Caki2 (cell line): ENCODE measurements at places on chromosomes 4 and X.

DNA sequence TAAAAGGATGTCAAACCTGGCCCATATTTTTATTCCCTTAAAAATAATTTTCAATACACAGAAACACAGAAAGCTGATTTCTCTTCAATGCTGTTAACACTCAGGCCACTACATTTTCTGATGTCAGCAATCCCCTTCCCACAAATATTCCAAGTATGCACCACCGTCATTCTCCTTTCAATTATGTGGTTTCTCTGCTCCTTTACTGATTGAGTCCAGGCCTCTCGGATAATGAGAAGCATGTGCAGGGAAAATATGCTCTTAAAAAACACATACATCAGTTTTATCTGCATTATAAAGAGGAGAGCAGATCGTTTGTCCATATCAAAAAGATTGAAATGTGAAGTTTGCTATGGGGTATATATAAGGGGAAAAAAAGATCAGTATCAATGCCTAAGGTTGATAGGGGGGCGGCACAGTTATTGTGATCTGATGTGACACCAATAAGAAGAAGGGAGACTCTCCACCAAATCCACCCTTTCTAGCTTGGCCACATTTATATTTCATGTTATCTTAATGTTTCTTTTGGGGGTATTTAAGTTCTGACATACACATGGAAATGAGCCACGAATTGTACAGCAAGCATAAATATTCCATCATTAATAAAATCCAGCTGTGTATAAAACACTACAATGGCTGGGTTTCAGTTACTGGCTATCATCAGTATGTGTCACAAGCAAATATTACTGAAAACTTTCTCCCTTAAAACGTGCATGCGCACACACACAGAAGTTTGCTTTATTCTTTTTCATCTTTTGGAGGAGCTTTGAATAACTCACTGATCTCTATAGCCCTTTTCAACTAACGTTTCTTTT is 6.4 kb downstream of the AMOT start:
- DNase-seq, result no peak

DNA sequence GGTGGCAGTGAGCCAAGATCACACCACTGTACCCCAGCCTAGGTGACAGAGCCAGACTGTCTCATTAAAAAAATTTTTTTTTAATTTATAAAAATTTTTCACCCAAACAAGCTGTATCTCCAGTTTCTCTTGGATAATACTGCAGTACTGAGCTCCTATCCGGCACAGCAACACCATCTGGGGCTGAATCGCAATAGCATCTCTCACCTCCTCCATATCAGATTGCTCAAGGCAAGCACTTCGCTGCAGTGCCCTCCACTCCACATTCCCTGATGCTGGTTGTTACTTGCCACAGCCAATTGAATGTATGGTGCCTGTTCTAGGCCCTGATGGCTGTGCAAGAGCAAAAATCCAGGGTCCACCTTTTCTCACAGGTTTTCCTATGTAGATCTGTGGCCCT is 69.3 kb upstream of the FAM241A start:
- no peak for DNase-seq

DNA sequence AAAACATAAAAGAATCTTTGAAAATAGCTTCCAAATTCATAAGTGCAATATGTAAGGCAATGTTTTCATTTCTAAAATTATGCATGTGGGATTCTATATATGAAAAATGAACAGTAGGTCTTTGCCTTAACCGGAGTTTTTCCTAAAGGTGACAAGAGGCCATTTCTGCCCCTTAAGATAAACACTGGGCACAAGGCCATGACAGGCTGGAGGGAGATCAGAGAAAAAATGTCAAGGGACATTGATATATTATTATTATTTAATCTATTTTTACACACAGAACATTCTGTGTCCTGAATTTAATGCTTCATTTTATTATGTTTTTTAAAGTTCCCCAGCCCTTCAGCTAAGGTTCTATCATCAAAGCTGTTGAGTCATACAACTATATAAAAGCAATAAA is 118.8 kb downstream of the CHM start:
- DNase-seq, result no peak

DNA sequence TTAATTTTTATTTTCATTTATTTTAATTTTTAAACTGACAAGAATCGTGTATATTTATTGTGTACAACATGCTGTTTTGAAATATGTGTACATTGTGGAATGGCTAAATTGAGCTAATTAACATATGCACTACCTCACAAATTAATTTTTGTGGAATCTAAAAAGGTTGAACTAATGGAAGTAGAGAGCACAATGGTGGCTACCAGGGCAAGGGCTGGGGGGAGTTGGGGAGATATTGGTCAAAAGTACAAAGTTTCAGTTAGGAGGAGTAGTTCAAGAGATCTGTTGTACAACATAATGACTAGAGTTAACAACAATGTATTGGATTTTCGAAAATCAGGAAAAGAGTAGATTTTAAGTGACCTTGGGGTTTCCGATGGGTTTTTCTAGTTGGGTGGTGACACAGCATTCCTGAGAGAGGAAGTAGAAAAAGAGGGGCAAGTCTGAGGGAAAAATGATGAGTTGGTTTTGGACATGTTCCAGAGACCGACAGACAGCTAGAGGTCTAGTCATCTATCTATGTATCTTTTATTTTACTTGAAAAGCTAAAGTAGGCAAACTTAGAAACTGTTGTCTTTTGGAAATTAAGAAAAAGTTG is 23.2 kb downstream of the APOO start:
- DNase-seq, result peak; percentile 66

GRCh38 chr4:74548561-74548960 is 103.6 kb downstream of the AREG start:
- DNase-seq, result no peak

DNA sequence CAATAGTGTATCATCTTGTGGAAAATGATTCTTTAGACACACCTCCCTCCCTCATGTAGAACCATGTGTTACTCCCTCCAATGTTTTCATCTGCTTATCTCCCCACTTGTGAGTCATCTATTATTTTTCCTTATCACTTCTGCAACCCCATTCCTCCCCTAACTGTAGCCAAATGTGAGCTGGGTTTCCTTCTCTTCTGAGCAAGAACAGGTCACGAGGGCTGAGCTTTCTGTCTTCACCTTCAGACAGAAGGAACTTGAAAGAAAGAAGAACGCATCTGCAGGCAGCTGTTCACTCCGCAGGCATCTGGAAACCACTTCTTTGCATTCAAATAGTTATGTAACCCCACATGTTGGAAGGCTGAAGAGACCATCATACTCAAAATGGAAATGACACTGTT is 1.8 kb downstream of the PPP1R2C start:
- no peak for DNase-seq

- no peak for DNase-seq
Measured at GRCh38 chr4:7647600-7648543, 213.1 kb upstream of the PSAPL1 start.
